ENCODE measurements at places on chromosomes 1 and 21.

DNA sequence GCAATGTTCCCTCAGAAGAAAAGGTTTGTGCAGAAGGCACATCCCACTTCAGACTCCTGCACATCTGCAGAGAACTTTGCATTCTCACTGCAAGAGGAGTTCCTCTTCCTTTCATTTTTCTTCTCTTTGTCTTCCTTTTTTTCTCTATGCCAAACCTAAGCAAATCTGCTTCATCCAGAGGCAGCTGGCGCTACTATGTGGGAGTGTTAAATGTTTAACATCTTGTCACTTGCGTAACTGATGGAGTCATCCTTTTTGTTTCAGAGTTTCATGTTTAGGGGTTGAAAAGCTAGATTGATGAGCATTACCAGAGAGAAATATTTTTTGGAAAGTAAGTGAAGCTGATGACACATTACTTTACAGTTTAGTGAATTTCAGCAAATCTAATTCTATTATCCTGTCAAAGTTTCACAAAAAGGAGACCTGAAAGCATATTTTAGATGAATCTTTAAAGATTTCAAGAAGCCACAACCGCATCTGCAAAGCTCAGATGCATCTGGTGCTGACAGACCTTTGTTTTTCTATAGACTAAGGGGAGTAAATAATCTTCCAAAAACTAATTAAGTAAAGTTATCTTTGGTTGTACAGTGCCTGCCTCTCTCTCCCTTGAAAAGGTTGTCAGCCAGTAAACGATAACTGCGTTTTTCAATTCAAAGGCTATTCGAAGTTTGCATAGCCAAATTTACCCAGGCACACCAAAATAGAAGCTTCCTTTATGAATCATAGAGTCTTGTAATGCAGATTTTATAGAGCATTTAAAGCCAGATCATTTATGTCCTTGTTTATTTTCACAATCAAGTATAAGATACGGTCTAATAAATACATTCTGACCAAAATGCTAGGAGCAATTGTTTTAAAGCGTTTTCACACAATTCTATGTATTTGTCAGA lies 1.2 kb upstream of the LRRC53 start:
- no peak for DNase-seq

DNA sequence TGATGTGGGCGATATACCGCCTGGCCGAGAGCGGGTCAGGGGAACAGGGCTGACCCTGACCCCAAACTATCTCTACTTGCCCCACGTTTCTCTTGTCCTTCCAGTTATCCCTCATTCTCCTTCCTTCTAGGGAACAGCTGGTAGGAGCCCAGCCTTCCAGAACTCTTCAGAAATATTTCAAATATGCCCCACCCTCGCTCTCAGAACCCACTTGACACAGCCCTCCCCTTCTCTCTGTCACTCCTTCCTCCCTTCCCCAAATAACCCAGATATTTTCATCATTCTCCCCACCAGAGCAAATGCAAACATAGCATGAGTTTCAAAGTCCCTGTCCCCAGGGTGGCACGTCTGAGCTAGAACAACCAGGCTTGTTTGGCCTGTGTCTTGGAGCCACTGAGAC lies 1.1 kb downstream of the CACNA1S start:
- DNase-seq = no peak

DNA sequence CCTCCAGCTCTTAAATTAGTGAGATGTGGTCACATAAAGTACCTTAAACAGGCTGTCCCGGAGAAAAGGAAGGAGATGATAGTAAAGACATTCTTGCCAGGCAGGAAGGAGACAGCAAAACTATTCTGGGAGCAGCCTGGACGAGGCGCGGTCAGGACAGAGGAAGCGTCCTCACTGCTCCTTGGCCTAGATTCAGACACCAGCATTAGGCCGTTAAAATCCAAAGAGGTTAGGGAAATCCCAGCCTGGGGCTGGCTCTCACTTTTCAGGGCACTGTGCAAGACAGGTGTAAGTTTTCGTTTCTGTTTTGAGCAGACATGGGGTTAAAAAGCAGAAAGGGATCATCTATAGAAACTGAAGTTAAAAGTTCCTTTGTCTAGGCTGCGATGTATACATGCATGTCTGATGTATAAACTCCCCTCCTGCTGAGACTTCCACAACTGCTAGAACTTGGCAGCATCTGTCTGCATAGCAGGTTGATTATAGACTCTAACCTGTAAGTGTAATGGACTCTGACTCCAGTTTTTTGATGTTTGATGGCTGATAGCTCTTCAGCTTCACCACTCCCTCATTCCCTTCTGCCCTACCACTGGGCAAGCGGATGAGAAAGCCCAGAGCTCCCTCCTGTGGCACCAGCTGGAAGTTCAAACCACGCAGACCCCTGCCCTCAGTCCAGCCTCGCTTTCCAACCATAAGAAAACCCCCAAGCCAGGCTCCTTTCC lies 21.5 kb downstream of the STPG1 start:
- DNase-seq = peak; percentile 67

GRCh38 chr1:100075773-100076172 lies 57.0 kb downstream of the SASS6 start:
- no peak for DNase-seq

DNA sequence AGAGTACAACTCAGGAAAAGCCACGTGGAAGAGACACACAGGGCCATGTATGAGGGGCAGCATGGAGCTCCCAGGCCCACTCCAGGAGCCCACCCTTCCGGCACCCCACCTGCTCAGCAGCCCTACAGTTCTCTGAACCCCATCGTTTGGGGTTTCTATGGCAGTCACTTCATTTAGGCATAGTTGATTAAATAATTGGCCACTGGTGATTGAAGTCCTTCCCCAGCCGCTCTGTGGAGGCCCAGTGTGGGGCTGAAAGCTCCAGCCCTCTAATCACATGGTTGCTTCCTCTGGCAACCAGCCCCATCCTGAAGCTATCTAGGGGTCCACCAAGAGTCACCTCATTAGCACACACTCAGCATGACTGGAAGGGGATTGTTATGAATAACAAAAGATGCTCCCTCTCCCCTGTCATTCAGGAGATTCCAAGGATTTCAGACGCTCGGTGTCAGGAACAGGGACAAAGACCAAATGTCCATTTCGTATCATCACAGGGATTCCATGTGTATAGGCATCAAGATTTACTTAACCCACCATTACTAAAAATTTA lies 12.2 kb upstream of the S100A7A start:
- no peak for DNase-seq

DNA sequence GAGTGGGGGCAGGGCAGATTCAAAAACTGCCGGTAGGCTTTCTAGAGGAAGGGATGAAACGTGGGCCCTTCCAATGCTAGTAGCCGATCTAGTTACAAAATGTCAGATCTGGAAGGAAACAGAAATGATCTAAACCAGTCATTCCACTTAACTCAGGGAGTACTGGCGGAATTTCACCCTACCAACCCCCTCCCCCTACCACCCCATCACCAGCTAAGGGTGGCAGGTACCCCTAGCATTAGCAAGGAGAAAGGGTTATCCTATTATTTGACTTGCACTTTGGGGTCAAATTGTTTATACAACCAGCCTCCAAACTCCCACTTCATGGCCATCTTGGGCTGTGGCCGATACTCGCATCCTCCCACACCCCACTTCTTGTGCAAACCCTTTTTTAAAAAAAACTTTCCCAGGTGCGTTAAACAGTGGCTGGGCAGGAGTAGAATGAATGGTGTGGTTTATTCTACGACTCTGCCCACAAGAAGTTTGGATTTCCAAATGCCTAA lies 644 bp upstream of the MRPL24 start:
- no peak for DNase-seq

- no peak for DNase-seq
These were observed 363.9 kb upstream of the PROX1 start for GRCh38 chr1:213623862-213624261.

GRCh38 chr21:27212441-27212840 lies 245.6 kb upstream of the ADAMTS5 start:
- DNase-seq = no peak

- DNase-seq = no peak
These were observed 19.4 kb downstream of the TMEM81 start for GRCh38 chr1:205064741-205065316.

- no peak for DNase-seq
These were observed 146.0 kb downstream of the GPATCH2 start for GRCh38 chr1:217484871-217485270.

DNA sequence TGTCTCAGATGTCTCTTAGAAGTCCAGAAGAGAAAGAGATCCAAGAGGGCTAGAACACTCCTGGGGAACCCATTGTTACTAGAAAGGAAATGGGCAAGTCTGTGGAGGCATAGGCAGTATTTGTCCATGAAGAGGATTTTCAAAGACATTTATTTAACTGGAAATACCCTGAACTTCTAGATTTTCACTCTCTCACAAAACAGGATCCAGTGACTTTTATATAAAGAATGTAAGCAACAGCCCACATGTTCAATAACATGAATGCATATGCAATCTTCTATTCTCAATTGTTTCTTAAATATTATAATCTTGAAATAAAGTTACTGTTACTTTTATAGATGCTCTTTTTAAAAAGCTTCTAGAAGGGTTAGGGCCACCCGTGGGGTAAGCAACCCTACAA lies 53.4 kb downstream of the TBX15 start:
- DNase-seq = no peak

DNA sequence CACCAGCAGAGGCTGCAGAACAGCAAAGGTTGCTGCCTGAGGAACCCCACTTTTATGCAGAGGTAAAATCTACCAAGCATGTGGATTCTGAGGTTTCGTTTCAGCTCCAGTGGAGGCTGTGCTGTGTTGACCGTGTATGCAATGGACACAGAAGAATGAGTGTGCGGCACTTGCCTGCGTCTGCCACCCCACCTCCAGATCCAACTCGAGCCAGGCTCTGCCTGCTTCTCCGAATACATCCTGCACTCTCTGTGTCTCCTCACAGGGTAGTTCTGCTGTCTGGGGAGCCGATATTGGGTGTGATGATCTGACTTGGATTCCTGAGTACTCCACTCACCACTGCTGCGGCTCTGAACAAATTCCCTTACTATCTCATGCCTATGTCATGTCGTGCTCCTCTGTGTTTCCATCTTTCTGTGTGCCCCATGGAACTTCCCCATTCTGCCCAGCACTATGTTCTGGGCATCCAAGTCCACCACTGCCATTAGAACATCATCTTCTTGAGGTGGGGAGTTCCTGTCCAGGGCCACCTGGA lies 129.8 kb downstream of the SLC45A1 start:
- DNase-seq = no peak

DNA sequence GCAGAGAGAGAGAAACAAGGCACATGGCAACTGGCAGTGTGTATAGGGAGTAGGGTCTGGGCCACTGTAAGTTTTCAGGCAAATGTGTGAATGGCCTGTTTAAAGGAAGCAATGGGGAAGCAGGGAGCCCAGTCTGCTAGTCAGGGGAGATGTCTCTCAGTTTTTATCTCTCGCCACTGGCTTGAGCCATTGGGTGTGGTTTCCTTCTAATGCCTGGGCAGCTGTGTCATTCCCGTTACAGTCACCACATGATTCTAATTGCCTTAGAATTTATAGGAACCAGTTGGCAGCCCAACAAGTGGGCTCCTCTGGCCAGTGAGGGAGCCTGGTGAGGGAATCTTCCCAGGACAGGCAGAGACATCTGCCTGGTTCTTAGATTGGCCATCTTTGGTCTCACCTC lies 182.4 kb downstream of the DISC1 start:
- DNase-seq = no peak

DNA sequence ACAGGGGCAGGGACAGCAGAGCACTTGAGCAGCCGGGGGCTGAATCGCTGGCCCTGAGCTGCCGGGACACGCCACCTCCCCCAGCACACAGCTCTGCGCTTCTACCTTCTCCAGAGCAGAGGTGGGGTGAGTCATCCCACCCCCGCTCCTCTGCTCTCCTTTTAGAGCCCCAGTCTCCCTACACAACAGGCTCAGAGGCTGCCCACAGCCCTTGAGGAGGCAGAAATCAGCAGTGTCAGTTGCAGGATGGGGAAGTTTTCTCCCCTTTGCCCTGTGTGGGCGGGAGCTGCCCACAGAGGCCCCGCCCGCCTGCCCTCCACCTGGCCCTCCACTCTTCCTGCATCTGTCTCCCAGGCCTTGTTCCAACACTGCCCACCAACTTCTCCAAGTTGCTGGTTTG lies 94.6 kb downstream of the STUM start:
- no peak for DNase-seq

DNA sequence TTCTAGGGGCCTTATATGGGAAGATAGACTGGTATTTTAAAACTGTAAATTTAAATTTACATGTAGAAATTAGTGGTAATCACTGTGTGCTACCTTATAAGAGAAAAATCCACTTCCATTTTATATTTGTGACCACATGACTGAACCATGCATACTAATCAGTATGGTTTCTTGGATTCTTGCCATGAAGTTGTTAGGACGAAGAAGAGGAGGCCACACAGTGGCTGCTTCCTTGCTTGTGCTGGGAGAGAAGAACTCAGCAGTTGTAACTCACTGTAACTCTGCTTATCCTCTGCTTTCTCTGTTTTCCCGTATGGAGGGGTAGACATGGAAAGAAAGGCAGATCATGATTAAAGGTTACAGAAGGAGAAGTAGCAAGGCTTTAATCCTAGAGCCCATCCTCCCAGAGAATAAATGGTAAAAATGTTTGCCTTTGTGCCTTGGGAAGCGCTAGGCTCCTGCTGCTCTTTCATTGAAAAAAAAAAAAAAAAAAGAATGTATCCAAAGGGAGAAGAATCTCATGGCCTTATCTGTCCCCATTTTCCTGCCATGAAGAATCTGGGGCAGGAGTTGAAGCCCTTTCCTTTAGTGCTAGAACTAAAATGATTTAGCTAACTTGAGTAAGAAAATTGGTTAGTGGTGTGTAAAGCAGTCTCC lies 32.4 kb downstream of the KCTD3 start:
- no peak for DNase-seq

DNA sequence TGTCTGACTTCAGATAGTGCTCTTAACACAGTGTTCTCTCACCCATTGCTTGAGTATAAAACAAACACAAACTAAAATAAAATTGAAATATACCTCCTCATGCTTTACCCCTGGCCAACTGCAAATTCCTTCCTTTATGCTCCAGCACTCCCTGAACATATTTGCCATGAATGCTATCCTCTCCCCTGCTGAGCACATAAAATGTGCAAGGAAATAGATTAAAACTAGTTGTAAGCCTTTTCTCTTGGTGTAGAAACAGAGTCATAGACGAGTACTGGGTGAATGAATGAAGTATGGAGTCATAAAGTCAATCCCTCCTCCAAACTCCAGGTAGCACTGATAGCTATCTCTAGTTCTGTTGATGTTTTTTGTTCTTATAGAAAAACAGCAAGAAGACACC lies 2.6 kb downstream of the GPR161 start:
- DNase-seq = no peak

GRCh38 chr1:145877923-145878486 lies 7.7 kb downstream of the ANKRD35 start:
- DNase-seq = no peak

GRCh38 chr1:85368073-85368770 lies 91.8 kb upstream of the BCL10 start:
- no peak for DNase-seq

GRCh38 chr1:76005765-76006164 lies 68.8 kb upstream of the ST6GALNAC3 start:
- DNase-seq = no peak
